ENCODE measurements at places on chromosomes 5 and 9.

DNA sequence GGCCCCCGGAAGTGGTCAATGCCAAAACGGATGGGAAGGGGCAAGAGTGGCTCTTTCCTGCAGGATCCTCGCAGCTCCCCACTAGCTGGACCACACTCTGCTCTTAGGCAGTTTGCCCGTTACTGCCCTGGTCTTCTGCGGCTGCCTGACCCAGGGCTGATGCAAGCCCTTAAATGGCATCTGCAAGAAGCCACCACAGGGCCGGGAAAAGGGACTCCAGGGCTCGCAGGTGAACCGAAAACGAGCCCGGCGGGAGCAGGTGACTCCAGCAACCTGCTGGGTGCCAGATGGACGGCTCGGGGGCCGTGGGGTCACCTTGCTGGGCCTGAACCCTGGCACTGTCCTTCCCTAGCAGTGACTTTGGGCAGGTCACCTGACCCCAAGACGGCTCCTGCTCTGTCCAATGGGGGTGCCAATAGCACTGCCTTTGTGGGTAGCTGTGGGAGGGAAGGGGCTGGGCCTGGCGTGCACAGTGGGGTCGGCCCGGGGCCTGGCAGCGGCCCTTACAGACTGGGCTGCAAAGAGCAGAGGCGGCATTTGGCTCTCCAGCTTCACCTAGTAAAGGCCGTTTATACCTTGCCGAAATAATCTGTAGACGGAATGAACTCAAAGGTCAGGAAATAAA, 1.3 kb downstream of the TMEM250 start:
- no peak for DNase-seq

DNA sequence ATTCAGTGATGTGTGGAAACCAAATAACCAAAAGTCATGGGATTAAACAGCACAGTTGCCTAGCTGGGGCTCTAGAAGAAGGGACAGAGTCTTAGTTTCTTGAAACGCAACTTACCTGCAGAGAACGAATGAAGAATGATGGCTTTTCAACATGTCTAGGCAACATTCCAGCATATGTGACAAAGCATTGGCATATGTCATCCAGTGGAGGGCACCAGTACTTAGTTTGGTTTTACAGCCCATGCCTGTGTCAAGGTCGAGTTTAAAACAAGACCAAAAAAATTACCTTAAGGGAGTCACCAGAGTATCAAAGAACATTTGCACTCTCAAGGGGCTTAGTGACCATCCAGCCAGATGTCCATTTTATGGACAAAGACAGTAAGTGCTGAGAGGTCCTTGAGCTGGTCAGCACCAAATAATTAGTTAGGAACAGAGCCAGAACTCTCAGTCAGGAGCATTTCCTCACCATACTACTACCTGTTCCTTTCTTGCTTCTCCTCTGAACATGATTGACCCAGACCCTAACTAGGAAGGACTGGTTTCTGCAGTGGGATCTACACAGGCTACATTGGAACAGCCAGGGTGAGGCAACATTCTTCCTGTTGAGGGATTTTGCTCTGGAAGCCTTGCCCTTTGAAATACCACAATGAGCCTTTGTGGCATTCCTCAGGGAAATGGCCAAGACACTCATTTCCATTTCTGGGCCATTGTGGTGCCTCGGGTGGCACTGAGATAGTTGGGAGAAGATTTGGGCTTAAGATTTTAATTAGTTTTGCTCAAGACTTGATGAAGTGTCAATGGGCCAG, 75.4 kb upstream of the ANKH start:
- peak; percentile 41 for DNase-seq

GRCh38 chr5:151104795-151105194, 24.0 kb upstream of the TNIP1 start:
- no peak for DNase-seq

DNA sequence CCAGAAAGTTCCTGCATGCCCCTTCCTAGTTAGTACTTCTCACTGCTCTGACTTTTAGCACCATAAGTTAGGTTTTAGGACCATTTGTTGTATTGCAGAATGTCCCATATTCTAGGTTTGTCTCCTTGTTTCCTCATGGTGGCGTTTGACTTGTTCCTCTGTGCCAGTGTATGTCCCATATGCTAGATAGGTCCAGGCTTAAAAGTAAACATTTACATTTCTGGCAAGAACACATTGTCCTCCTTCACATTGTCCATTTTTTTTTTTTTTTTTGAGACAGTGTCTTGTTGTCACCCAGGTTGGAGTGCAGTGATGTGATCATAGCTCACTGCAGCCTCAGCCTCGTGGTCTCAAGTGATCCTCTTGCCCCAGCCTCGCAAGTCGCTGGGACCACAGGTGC, 15.4 kb downstream of the TBC1D13 start:
- DNase-seq, result no peak

GRCh38 chr5:31767335-31768031, 128.6 kb downstream of the PDZD2 start:
- DNase-seq, result no peak

DNA sequence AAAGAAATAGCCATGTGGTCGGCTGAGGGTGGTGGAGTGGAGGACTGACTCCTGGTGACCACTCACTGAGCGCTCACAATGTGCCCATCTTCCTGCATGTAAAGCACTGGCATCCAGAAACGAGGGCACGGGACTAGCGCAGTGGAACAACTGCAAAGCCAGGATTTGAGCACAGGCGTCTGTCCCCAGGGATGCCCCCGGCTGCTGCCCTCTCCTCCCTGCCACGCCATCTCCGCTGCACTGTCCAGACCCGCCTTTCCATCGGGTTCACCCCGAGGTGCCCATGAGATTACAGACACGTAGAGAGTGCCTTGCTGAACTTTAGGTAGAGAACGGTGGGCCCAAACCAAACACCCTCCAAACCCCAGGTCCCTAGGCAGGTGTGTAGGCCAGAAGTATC, 44.7 kb downstream of the PRRT1B start:
- no peak for DNase-seq

GRCh38 chr9:17339156-17339555, 204.3 kb downstream of the CNTLN start:
- DNase-seq, result no peak

Data from hematopoietic multipotent progenitor cell treated with erythropoietin and hydrocortisone succinate and interleukin-3 and kit ligand, for 17 days (in vitro differentiated cells).